Adrenal gland (tissue), 19 donors: ENCODE measurements at places on chromosomes 6 and 20. TPM values are rescaled to one million over a fixed set of nuclear protein-coding genes. Genes with fewer than 3 reads are reported as not detected.

- H3K27me3 ChIP-seq, result no peaks in the 10 kb centered on the region
- no peak overlapping the region for H3K4me3 ChIP-seq
- DNase-seq, result peak; percentile 55
These were observed 322.2 kb downstream of the PLCB1 start for GRCh38 chr20:8454137-8454712.

DNA sequence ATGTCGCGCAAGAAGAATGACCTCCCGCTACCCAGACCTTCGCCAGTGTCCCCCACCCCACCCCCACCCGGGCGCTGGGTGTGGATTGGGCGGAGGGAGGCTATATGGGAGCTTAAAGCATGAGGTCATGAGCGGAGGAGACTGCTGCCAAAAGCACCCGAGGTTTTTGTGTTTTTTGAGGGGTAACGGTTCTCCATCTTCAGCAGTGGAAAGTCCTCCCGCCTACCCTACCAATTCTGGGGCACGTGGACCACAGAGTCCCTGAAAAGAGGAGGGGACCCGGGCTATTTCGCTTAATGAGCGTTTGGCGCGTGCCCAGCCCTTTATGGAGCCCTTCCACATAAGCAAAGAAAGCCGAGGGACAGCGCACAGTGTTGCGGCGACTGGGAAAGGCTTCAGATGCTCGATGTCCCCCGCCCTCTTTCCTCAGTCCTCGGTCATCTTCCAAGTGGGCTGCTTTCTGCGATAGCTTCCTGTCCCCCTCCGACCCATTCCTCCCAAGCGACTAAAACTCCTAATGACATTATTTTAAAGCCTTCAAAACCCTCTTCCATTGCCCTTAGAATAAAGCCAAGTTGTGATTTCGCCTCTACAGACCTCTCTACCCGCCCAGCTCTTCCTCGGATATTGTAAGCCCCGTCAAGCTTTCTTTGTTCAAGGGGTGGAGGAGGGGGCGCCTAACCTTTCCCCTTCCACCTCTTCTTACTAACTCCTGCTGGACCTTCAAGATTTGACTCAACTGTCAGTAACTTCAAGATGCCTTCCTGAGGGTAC lies 2.1 kb upstream of the TRERF1 start:
- H3K4me3 ChIP-seq, result peak overlapping the region; percentile 65
- H3K4me1 ChIP-seq, result peaks cover 21% of the 10 kb centered on the region
- no peaks in the 10 kb centered on the region for H3K36me3 ChIP-seq
- peak; percentile 57 for DNase-seq

DNA sequence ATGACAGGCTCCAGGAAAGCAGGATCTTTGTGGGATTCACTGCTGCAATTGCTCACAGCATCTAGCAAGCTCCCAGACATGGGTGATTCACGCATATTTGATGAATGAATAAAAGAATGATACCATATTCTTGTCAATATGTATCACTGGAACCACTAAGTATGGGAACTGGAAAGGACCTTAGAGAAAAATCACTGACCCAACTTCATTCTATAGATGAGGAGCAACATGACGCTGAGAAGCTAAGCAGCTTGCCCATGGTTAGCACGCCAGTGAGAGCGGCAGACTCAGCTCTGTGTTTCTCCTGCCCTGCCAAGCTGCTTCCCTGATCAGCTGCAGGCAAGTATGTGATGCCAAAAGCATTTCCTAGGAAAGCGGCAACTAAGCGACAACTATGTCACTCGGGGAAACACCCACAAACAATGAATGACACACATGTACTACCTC lies 66.8 kb downstream of the PPP1R3G start:
- no peaks in the 10 kb centered on the region for H3K4me1 ChIP-seq
- no peak for DNase-seq
- no peak overlapping the region for H3K27ac ChIP-seq
- H3K36me3 ChIP-seq, result no peaks in the 10 kb centered on the region
- H3K27me3 ChIP-seq, result no peaks in the 10 kb centered on the region

- H3K27ac ChIP-seq, result no peak overlapping the region
- H3K4me3 ChIP-seq, result no peak overlapping the region
- H3K27me3 ChIP-seq, result no peaks in the 10 kb centered on the region
- H3K36me3 ChIP-seq, result no peaks in the 10 kb centered on the region
These were observed 147.3 kb downstream of the DLL1 start for GRCh38 chr6:170143401-170144150.

GRCh38 chr20:23013429-23013828 lies 21.7 kb upstream of the SSTR4 start:
- no peak overlapping the region for H3K4me3 ChIP-seq
- no peaks in the 10 kb centered on the region for H3K4me1 ChIP-seq
- H3K27ac ChIP-seq, result no peak overlapping the region
- no peaks in the 10 kb centered on the region for H3K36me3 ChIP-seq

DNA sequence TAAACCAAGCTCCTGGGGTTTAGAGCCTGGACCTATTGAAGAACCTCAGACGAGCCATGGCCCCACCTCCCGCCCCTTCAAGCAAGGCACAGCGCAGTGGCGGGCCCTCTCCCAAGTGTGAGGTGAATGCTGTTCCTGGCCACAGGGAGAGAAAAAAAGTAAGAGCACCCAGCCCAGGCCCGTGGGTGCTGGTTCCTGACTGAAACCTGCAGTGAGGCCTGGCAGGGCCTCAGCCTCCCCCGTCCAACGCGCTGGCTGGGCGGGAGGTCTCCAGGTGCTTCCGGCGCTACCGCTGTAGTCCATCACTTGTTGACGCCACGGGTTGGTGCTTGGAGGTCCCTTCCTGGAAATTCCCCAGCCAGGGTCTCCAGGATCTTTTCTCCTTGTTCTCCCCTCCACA lies 5.5 kb upstream of the FAM83C start:
- H3K27me3 ChIP-seq, result no peaks in the 10 kb centered on the region
- no peaks in the 10 kb centered on the region for H3K4me1 ChIP-seq
- H3K27ac ChIP-seq, result no peak overlapping the region
- no peak for DNase-seq
- no peak overlapping the region for H3K4me3 ChIP-seq

GRCh38 chr20:48631114-48632016 lies 196.4 kb downstream of the PREX1 start:
- H3K27ac ChIP-seq, result no peak overlapping the region
- peaks cover 7% of the 10 kb centered on the region for H3K4me1 ChIP-seq
- DNase-seq, result no peak
- H3K36me3 ChIP-seq, result no peaks in the 10 kb centered on the region
- H3K27me3 ChIP-seq, result no peaks in the 10 kb centered on the region
- H3K4me3 ChIP-seq, result no peak overlapping the region

DNA sequence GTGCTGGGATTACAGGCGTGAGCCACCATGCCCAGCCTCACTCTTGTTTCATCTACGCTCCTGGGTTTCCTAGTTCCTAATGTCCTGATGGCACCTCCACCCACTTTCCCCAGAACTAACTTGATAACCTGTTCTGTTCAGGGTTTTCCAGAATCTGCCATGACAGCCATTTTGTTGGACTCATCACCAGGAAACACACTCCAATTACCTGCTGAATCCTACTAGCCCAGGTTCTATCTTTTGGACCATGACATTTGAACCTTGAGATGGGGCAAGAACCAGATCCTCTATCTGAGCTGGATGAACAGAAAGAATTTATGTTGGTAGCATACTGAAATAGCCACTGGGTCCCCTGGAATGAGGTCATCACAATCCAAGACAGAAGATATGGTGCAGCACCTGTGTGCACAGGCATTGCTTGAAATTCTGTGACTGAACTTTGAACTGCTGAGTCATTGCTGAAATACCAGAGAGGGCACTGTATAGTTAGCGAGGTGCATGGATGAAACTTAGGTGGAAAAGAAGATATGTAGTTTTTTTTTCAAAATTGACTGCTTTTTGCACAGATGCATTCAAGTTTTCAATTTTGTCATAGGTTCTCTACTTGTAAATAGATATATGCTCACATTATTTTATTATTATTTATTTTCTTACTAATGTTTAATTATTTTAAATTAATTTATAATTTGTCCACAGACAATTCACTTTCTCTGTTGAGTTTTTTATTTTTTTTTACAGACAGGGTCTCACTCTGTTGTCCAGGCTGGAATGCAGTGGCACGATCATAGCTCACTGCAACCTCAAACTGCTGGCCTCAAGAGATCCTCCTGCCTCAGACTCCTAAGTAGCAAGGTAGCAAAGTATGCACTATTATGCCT lies 42.8 kb upstream of the TASP1 start:
- H3K27ac ChIP-seq, result no peak overlapping the region
- DNase-seq, result no peak
- H3K4me3 ChIP-seq, result no peak overlapping the region
- no peaks in the 10 kb centered on the region for H3K36me3 ChIP-seq

GRCh38 chr6:52087498-52087999 lies at the start of gene PKHD1:
TSS of gene PKHD1 (minus strand) at chr6:52087613. CDS start at chr6:52084933, 2,680 bp downstream.
- H3K4me3 ChIP-seq, result no peak within 1 kb of the TSS
- no peak within 1 kb of the TSS for H3K27ac ChIP-seq
- no peaks in the 10 kb centered on the region for H3K4me1 ChIP-seq
- no peaks in the 10 kb centered on the region for H3K36me3 ChIP-seq

- H3K27ac ChIP-seq, result no peak overlapping the region
- peaks cover 4% of the 10 kb centered on the region for H3K4me1 ChIP-seq
These were observed 27.1 kb downstream of the ADNP start for GRCh38 chr20:50904067-50904570.

GRCh38 chr20:41029150-41029901 lies 704 bp downstream of the TOP1 start:
- DNase-seq, result peak; percentile 49
- peak overlapping the region; percentile 99 for H3K4me3 ChIP-seq
- H3K27me3 ChIP-seq, result no peaks in the 10 kb centered on the region
- peaks cover 50% of the 10 kb centered on the region for H3K4me1 ChIP-seq

Gene PGM3
- total RNA-seq, result 19.7 TPM

Gene PTCRA
- total RNA-seq, result not detected

Gene LGSN
- not detected for total RNA-seq

Gene ULBP1
- total RNA-seq, result 0.27 TPM

Gene SLC17A3
- total RNA-seq, result 0.20 TPM
